Germinal center (tissue), 1 donor: ENCODE measurements at places on chromosomes 6 and 20.

GRCh38 chr20:20430066-20430465 lies 62.2 kb downstream of the INSM1 start:
- DNase-seq: no peak

- DNase-seq: peak; percentile 5
These were observed 13.6 kb upstream of the CEP85L start for GRCh38 chr6:118665011-118665410.

- no peak for DNase-seq
These were observed 759.8 kb downstream of the PTPRT start for GRCh38 chr20:42429761-42430458.

DNA sequence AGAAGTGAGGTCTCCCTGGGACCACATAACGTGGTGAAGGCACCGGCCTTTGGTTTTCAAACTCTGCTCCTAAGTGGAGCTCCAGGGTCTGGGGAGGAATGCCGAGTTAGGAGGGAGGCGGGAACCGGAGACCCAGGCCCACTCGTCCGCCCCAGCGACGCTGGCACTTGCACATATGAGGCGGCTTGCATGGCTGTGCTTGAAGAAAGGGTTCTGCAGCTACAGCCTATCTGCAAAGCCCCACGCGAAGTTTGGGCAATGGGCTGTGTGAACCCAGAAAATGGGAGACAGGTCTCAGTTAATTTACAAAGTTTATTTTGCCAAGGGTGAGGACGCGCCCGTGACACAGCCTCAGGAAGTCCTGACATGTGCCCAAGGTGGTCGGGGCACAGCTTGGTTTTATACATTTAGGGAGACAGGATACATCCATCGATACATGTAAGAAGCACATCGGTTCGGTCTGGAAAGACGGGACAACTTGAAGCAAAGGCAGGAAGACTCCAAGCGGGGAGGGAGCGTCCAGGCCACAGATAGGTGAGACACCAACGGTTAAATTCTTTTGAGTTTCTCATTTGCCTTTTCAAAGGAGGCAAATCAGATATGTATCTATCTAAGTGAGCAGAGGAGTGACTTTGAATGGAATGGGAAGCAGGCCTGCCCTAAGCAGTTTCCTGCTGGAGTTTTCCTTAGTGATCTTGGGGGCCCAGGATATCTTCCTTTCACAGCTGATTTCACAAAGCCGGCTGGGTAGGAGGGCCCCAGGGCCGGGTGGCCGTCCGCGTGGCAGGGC lies 782 bp upstream of the PCMTD2 start:
- DNase-seq: no peak

DNA sequence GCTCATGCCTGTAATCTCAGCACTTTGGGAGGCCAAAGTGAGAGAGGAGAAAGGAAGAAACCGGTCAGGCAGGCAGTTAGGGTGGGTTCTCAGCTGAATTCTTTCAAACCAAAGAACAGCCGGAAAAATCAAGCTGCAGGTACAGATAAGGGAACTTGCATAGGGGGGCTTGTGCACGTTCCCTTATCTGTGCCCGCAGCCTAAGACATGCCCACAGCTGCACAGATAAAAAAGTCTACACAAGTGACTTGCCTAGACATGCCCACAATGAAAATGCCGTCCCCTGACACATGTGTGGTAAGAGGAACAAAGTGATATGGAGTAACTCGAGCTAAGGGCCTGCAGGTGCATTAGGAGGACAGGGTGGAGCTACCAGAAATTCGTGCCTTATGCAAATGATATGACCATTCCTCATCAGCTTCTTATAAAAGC lies 175.8 kb upstream of the SALL4 start:
- no peak for DNase-seq

DNA sequence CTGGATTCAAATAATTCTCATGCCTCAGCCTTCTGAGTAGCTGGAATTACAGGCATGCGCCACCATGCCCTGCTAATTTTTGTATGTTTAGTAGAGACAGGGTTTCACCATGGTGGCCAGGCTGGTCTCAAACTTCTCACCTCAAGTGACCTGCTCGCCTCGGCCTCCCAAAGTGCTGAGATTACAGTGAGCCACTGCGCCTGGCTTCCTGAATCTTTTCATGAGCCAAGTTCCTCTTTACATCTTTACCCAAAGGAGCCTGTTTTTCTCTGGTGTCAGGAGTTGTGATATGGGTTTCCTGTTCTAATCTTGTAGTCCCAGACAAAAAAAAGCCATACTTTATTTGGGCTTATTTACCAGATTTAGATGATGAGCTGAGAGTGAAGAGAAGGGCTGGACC lies 34.4 kb downstream of the PCNA start:
- DNase-seq: no peak

- no peak for DNase-seq
These were observed 1.3 kb downstream of the RNF24 start for GRCh38 chr20:4014031-4014474.

- no peak for DNase-seq
These were observed 975 bp upstream of the PPT2 start for GRCh38 chr6:32152769-32153563.

DNA sequence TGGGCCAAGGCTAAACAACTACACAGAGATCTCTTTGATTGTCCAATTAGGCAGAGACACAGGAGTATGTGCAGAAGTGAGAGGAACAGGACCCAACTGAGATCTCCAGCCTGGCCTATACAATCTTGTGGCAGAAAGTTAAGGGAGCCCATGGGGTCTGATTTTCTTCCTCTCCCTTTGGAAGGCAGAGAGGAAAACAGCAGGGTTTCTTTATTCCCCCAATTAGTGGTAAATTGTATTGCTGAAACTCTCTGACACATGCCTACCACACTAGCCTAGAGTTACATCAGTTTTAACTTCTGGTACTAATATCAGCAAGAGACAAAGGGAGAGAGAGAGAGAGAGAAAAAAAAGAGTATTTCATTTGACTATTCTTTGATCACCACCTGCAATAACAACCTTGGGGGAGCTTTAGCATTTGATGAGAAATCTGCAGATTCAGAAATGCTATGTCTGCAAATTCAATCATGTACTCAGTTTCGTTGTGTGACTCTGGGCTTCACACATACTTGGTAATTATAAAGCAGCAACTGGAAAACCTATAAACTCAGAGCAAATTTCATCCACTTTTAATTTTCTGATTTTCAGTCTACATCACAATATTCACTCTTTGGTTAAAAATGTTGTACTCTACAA lies 260.3 kb upstream of the SPTLC3 start:
- DNase-seq: no peak

DNA sequence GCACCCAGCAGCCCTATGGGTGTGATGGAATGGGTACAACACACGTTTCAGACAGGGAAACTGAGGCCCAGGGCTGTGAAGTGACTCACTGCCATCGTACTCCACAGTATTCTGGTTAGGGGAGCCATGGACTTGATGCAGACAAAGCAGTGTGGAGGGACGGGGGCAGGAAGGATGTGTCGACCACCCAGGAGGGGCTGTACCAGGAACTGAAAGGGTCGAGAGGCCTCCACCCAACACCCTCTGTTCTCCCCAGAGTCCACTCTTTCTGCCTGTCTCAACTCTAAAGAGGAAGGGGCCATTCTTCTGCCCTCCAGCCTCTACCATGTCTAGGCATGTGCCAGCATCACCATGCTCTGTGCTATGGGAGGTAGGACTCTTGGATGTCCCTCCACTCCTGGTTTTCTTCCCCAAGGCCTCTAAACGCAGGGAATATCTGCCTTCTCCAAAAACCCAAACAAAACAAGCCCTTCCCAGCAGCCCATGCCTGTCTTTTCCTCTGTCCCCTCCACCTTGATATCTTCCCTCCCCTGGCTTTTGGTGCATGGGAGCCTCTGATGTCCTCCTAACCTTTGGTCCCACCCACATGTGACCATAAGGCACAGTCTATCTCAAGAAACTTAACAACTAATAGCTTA lies 7.4 kb downstream of the SLC22A1 start:
- DNase-seq: no peak
